G401 (cell line): ENCODE measurements at places on chromosomes 7 and 10.

DNA sequence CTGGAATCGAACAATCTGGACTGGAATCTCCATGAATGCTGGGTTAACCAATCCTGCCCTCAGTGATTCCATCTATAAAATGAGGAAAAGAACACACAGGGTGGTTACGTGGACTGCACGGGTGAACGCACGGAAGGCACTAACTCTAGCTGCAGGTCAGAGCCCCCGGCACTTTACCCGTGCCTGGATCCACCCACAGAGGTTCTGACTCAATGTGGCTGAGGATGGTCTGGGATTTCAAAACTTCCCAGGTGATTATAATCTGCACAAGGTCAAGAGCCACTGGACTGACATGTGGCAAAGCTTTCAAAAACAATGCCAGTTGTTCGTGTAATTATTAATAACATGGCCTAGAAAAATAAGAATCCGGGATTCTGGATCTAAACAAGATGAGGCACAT, 29.2 kb downstream of the KIAA1549 start:
- no peak for DNase-seq

- no peak for DNase-seq
These were observed 15.6 kb downstream of the GAD2 start for GRCh38 chr10:26232174-26232573.

DNA sequence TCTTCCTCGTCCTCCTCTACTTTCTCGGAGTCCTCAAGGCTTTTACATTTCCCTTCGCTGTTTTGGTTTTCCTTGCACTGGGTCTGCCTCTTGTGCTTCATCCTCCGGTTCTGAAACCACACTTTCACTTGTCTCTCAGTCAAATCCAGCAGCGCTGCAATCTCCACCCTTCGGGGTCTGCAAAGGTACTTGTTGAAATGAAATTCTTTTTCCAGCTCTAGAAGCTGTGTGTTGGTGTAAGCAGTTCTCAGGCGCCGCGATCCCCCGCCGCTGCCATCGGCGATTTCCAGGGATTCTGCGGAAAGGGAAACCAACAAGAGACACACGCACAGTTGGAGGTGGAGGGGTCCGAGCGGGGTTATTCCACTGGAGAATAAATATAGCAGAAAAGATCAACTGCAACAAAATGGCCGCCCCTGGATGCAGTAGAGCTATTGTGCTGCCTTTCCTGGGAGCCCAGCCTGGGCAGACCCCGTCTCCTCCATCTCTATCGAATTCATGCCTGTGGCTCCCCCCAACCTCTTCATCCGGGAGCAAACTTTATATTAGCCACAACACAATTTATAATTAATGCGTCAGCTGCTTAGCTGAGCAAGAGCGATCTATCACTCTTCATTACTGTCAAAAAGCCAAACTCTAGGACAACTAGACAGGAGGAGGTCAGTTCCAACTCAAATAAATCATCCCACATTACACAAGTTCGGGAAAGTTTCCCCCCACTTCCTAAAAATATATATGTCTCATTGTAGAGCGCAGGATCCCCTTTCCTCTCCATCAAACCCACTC, 1.1 kb downstream of the HOXA2 start:
- DNase-seq = no peak

DNA sequence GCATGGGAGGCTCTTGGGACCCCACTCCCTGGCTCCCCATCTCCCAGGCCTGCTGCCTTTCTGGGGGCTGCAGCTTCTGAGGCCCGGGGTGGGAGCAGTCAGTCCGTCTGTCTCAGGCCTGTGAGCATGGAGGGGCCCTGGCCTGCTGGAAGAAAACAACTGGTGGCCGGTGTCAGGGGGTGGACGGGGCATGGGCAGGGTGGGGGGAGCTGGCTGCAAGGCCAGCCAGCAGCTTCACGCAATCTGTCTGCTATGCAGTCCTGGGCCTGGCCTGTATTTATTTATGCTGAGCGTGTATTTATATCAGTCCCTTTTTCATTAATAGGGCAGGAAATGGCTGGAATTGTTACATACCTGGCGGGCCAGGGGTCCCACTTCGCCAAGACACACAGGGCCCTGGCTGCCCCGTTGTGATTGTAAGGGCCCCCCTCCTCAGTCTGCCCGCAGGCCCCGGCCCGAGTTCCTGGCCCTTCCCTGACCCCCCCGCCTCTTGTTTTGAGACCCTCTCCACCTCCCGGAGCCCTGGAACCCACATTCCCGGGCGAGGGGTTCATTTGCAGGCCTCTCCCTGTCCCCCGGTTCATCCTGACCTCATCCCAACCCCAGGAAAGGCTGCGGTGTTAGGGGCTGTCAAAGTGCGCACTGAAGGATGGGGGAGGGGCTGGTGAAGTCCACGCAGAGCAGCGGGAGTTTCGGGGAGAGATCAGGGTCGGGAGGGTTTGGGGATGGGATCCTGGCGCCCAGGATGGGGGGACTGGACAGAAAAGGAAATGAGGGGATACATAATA, 8.2 kb downstream of the TMEM270 start:
- DNase-seq = no peak

- no peak for DNase-seq
These were observed at the start of gene PRKCQ for GRCh38 chr10:6579904-6580278. Gene PRKCQ, minus strand, starts transcription at chr10:6580276. Its CDS starts 65,141 bp downstream, at chr10:6515135.

GRCh38 chr7:102260856-102261255, 25.8 kb upstream of the SH2B2 start:
- peak; percentile 93 for DNase-seq

DNA sequence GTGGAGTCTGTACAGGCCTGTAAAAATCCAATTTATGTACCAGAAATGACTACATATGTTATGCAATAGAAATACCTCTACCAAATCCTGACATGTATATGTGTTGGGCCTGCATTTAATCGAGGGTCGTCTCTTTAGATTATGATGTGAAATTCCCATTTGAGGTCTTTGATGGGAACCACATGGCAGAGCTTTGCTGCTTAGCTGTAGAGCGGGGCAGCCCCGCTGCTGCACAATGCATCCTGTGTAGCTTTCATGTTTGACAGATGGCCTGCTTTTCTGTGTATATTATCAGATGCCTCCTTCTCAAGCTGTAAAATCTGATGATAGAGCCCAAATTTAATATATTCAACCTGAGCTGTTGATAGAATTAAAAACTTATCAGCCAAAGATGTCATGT, 65.8 kb downstream of the RAB18 start:
- no peak for DNase-seq

DNA sequence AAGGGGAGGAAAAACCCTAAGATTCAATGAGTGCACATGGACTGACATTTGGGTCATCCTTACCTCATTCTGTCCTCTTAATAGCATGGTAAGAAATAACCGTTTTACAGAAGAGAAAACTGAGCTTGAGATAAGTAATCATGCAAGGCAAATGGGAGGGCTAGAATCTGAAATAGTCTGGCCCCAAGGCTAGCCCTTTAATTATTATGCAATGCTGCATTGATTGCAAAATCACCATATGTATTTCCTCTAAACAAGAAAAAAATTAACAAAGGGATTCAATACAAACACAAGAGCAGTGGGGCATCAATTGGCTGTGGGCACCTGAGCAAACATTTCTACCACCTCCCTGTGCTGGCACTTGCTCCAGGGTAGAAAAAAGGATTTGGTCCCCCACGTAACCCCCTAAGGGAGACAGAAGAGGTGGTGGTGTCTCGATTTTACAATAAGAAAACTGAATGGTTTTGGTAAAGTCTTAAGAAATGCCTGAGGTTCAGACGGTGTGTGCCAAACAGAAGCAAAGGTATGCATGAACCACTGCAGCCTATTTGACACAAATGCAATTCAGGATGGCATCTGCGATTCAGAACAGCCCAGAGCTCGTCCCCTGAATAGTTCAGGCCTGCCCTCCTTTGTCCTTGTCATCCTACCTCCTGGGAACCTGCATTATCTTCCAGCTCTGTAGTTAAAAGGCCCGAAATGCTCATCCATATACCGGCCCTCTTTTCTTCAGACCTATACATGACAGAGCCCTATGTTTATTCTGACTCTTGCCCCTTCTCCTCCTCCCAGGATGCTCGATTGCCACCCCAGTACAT, 23.6 kb downstream of the PIP4K2A start:
- no peak for DNase-seq

DNA sequence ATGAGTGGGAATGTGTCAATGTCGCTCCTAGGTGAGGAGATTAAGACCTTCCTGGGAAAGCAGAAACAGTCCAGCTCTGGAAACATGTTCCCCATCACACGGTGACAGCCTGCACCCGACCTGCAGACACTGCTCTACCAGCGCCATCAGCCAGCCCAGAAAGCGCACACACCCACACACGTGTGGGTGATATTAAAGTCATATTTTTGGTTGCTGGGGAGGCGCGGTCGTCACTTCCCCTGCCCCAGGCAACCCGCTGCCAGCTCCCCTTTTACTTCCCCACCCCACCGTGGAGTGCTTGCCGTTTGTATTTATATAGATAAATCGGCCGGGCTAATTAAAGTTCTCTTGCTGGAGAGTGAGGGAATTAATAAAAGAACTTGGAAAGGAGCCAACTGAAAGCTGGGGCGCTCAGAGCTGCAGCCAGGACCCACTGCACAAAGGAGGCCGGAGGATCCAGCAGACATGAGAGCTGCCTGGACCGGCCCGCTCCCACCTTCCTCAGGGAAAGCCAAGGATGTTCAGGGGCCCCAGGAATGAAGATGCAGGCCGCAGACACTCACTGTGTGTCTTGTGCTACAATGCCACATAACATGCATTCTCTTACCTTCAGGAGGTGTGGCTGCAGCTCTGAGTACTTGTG, 145.2 kb upstream of the UNC5B start:
- DNase-seq = no peak

DNA sequence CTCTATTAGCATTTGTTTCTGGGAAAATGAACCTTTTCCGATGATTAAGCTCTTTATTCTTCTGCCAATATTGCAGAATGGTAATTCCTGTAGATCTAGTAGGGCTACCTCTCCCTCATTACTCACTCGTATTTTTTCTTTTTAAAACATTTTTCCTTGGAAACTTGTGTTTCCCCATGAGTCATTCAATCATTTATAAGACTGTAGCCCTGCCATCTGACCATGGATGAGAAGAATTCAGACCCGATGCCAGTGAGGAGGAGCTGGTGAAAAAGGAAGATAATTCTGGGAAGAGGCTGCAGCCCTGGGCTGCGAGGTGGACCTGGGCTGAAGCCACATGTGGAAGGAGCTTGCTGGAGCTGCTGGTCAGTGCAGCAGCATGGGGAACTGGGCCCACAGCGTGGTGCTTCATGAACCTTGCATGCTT, 242.8 kb downstream of the KLF6 start:
- DNase-seq = no peak

DNA sequence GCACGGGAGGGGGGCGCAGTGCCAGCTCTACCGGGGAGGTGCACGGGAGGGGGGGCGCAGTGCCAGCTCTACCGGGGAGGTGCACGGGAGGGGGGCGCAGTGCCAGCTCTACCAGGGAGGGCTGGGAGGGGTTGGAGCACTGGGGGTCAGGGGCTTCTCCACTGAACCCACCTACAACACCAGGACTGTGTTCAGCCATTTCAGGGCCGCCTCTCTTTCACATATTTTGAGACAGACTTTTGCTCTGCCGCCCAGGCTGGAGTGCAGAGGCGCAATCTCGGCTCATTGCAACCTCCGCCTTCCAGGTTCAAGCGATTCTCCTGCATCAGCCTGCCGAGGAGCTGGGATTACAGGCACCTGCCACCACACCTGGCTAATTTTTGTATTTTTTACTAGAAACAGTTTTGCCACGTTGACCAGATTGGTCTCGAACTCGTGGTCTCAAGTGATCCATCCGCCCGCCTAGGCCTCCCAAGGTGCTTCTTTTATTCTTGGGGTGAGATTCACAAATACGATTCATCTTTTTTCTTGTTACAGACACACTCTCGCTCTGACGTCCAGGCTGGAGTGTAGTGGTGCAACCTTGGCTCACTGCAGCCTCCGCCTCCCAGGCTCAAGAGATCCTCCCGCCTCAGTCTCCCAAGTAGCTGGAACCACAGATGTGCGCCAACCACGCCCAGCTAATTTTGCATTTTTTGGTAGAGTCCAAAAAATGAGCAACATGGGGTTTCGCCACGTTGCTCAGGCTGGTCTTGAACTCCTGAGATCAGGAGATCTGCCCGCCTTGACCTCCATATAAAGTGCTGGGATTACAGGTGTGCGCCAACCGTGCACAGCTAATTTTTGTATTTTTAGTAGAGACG, 37.0 kb downstream of the ADAP1 start:
- DNase-seq = no peak
